Fibroblast of mammary gland (primary cell): ENCODE measurements at places on chromosomes 5 and 9.

- DNase-seq = no peak
Observed at GRCh38 chr9:69696802-69697201, 24.6 kb upstream of the APBA1 start.

DNA sequence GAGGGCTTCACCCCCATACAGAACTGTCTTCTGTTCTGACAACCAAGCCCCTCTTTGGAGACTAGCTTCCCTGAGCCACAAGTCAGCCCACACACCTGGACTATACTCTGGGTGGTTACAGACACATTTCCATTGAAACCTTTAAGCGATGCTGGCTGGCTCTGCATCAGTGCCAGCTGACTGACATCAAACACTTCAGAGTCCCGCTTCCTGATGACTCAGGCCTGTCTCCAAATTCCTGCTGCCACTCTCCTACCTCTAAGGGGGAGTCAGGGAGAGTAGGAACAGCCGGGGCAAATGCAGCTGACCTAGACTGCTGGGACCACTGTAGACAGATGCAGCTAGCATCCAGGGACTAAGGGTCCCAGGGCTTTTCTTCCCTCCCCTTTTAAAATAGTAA is 59.4 kb downstream of the SIL1 start:
- DNase-seq = peak; percentile 50

DNA sequence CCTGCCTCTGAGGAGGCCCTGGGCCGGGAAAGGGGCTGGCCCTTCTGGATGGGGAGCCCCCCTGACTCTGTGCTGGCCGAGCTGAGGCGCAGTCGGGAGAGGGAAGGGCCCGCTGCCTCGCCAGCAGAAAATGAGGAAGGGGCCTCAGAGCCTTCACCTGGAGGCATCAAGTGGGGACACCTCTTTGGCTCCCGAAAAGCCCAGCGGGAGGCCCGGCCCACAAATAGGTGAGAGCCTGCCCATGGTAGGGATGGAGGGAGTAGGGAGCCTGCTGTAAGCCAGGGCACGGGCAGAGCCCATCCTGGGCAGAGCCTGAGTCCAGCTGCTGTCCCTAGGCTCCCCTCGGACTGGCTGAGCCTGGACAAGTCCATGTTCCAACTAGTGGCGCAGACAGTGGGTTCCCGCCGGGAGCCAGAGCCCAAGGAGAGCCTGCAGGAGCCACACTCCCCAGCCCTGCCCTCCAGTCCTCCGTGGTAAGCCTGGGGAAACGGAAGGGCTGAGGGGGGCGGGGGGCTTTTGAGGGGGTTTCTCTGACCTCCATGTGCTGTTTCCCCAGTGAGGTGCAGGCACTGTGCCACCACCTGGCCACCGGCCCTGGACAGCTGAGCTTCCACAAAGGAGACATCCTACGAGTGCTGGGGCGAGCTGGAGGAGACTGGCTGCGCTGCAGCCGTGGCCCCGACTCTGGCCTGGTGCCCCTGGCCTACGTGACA is 44.3 kb upstream of the TESK1 start:
- no peak for DNase-seq

DNA sequence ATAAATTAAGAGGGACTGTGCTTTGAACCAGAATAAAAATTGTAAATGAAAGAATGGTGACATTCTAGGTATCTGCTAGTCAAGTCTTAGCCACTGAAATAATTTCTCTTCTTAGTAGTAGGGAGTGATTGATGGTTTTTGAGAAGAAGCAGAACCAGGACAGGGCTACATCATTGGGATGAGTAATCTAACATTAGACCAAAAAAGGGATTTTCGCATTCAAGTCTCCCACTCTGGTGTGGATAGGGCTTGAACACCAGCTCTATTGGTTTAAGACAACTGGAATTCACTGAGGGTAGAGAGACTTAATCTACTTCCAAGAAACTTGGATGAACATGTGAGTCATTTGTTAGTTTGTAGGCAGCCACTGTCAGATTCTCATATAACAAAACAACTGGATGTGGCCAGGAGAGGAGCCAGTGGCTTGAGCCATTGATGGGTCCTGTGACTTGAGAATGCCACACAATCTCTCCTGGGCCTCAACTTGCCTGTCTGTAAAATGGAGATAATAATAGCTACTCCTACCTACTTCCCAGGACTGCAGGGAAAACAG is 16.6 kb downstream of the FAT2 start:
- DNase-seq = no peak

- DNase-seq = peak; percentile 95
Observed at GRCh38 chr5:139141446-139142204, 56.5 kb downstream of the SIL1 start.

GRCh38 chr9:78386348-78386747 is 89.4 kb downstream of the PSAT1 start:
- no peak for DNase-seq
